Bladder microvascular endothelial cell (primary cell): ENCODE measurements at places on chromosomes 3 and 15. TPM values are rescaled to one million over a fixed set of nuclear protein-coding genes. Genes with fewer than 3 reads are reported as not detected.

CHRD gene
- total RNA-seq = 0.16 and 0.69 TPM in 2 replicates

GATA2 gene
- 10.4 and 12.6 TPM in 2 replicates for total RNA-seq

SEMA5B gene
- under 0.01 and 0.06 TPM in 2 replicates for total RNA-seq

ZNF660 gene
- total RNA-seq = 0.49 and 2.0 TPM in 2 replicates

SIN3A gene
- total RNA-seq = 17.6 and 47.9 TPM in 2 replicates

MEX3B gene
- total RNA-seq = 6.8 and 11.1 TPM in 2 replicates

CNTN3 gene
- 0.44 TPM in 1 of 2 replicates, not detected in the other for total RNA-seq

PIK3R4 gene
- total RNA-seq = 25.3 and 49.0 TPM in 2 replicates

CACNA2D2 gene
- under 0.01 and 0.06 TPM in 2 replicates for total RNA-seq

SMCO1 gene
- total RNA-seq = not detected in 2 replicates

CCR8 gene
- not detected in 2 replicates for total RNA-seq

LRRC3B gene
- not detected in 2 replicates for total RNA-seq

CCDC33 gene
- not detected in 2 replicates for total RNA-seq

PLIN1 gene
- total RNA-seq = 0.06 TPM in 1 of 2 replicates, not detected in the other

AP3B2 gene
- not detected in 2 replicates for total RNA-seq
